ENCODE measurements at places on chromosomes 3 and 15. TPM values are rescaled to one million over a fixed set of nuclear protein-coding genes. Genes with fewer than 3 reads are reported as not detected.

Gene BOC
- total RNA-seq: 107 TPM

Gene GABRB3
- 1.8 TPM for total RNA-seq

Gene NLGN1
- 44.8 TPM for total RNA-seq

GRCh38 chr3:17645074-17645698, 97.2 kb downstream of the TBC1D5 start:
- H3K36me3 ChIP-seq: no peaks in the 10 kb centered on the region
- H3K4me1 ChIP-seq: no peaks in the 10 kb centered on the region
- H3K27me3 ChIP-seq: no peaks in the 10 kb centered on the region

GRCh38 chr3:168598250-168598649, 502.5 kb upstream of the GOLIM4 start:
- no peaks in the 10 kb centered on the region for H3K4me1 ChIP-seq
- no peaks in the 10 kb centered on the region for H3K27me3 ChIP-seq
- no peaks in the 10 kb centered on the region for H3K36me3 ChIP-seq
- H3K27ac ChIP-seq: no peak overlapping the region
- no peak overlapping the region for H3K4me3 ChIP-seq

Data from uterus (tissue), 4 donors.